ENCODE measurements at places on chromosomes 6 and 20. TPM values are rescaled to one million over a fixed set of nuclear protein-coding genes. Genes with fewer than 3 reads are reported as not detected.

The NOTCH4 gene
- total RNA-seq = 0.24 TPM

The SPATA25 gene
- total RNA-seq = 0.96 TPM

The TMEM200A gene
- total RNA-seq = 3.6 TPM

The CD93 gene
- total RNA-seq = 0.43 TPM

The KHDC1L gene
- not detected for total RNA-seq

The DDO gene
- total RNA-seq = not detected

The TSBP1 gene
- not detected for total RNA-seq

The C6orf118 gene
- total RNA-seq = not detected

The COL21A1 gene
- total RNA-seq = not detected

The ATP6V1G2 gene
- 3.5 TPM for total RNA-seq

The CRISP3 gene
- total RNA-seq = not detected

The BCAS1 gene
- 0.05 TPM for total RNA-seq

The SGK2 gene
- total RNA-seq = 0.28 TPM

The STMND1 gene
- not detected for total RNA-seq

The SLC22A3 gene
- total RNA-seq = not detected

The ECT2L gene
- total RNA-seq = not detected

The RBPJL gene
- total RNA-seq = not detected

The CALHM6 gene
- total RNA-seq = 15.9 TPM

The GPR6 gene
- total RNA-seq = not detected
